ENCODE measurements at places on chromosomes 12 and 14.

- no peak for DNase-seq
Measured at GRCh38 chr12:5022025-5022424, 21.7 kb upstream of the KCNA5 start.

- DNase-seq, result no peak
Measured at GRCh38 chr12:33634544-33634943, 194.9 kb upstream of the SYT10 start.

GRCh38 chr12:24839268-24839791, 109.6 kb downstream of the BCAT1 start:
- DNase-seq, result no peak

GRCh38 chr14:92040431-92041051, 682 bp upstream of the TRIP11 start:
- DNase-seq, result peak; percentile 59

GRCh38 chr14:76194327-76194726, 42.6 kb downstream of the GPATCH2L start:
- no peak for DNase-seq

DNA sequence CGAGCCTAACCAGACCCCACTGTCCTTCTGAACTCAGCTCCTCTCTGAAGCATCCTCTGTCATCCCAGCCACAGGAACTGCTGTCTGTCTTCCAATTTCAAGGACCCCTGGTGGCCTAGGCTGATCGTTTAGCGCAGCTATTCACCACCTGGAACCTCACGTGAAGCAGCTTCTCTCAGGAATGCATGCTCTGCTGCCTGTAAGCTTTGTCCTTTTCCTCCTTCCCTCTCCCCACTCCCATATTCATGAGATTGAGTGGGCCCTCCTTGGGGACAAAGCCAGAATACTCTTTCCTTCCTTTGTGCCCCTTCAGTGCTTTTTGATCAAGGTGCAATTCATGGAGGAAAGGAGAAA, 17.2 kb downstream of the DPF3 start:
- no peak for DNase-seq

- DNase-seq, result no peak
Measured at GRCh38 chr14:68112442-68112841, 292.9 kb downstream of the RAD51B start.

DNA sequence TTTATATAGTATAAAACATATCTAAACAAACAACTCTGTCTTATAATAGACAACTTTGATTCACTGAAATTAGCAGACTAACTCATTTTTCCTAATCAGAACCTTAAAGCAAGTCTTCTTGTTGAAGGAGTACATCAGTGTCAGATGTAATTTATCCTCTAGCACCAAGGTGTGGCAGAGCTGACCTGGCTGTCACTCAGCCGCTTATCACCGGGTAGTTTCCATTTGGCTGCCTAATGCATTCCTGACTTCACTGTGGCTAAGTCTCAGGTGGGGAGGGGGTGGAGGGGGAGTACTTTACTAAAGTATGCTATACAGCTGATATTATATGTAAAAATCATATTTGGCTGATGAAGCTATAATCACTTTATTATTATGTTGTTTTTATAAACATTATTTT, 339.9 kb upstream of the RGS6 start:
- DNase-seq, result no peak

GRCh38 chr12:25364529-25365339, 114.0 kb upstream of the KRAS start:
- no peak for DNase-seq

DNA sequence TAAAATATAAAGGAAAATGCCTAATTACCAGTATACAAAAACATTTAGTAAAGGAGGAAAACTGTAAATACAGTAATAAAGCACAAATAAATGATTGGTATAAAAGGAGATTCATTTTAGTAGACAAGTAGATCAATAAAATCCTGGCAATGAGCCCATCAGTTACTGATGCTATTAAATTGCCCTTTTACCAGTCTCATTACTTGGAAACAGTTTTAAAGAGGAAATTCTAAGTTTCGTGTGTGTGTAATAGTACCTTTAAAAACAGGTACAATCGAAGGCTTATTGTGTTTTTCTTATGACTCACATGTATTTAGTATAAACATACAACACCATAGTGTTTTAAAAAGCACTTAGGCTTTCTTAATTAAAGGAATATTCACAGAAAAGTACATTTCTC, 46.4 kb upstream of the SYT10 start:
- DNase-seq, result no peak

DNA sequence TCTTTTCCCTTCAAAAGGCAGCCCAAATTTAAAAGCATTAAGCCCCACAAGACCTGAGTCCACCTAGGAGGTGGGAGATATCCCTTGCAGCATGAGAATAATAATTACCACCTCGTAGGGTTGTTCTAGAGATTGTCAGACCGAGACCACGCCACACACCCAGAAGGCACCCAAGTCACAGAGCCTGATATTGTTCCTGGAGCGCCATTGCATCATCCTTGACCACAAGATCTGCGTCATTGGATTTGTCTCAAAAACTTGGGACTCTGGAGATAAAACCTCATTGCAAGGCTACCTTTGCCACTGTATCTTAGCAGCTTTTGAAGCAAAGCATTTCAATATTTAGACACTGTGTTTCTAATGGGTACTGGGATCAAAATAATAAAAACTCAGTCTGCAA, 29.4 kb upstream of the PPP2R5C start:
- no peak for DNase-seq

GRCh38 chr12:79086541-79087296, 222.1 kb downstream of the SYT1 start:
- DNase-seq, result no peak

DNA sequence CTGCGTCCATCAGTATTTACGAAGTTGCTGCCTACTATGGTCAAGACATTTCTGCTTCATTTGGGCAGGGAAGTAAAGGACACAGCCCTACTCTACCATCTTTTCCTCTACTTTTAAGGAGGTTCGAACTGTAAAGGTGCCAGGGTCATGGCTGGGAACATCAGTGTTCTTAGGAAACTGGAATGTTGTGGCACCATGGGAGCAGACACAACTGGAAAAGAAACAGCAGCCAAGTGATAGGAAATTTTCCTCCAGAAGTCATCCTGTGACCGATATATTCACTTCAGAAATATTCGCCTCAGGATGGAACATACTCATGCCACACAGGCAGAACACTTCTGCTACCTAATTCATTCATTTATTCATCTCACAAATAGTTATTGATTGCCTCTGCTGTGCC, 104.4 kb downstream of the ETV6 start:
- DNase-seq, result no peak

GRCh38 chr14:77046721-77047120, 18.2 kb upstream of the IRF2BPL start:
- no peak for DNase-seq

GRCh38 chr12:11752403-11753149, 103.1 kb downstream of the ETV6 start:
- no peak for DNase-seq

- DNase-seq, result no peak
Measured at GRCh38 chr14:72771561-72771960, 122.3 kb downstream of the DPF3 start.

DNA sequence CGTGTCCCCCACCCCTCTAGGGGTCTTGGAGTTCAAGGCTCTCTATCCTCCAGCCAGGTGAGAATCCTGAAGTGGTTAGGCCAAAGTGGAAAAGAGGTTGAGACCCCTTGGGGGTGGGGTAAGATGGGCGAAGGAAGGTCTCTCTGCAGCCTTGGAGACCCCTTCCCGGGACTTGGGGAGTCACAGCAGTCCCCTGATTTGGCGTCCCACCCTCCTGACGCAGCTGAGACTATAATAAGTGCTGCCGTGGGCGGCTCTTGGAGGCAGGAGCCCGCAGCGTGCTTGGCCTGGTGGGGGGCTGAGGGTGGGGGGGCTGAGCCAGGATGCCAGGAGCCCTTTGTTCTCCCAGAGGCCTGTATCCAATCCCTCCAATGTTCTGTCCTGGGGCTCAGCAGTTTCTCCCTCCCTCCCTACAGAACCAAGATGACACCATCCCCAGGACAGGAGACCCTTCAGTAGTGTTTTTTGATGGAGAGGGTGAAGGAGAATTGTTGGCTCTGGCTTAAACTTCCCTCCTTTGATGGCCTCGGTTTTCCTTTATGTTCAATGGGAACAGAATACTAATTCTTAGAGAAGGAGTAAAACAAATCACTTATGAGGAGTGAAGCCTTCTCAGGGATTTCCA, 1.5 kb upstream of the AGAP2 start:
- DNase-seq, result no peak

GRCh38 chr12:9702255-9702654, 30.6 kb downstream of the CLECL1 start:
- no peak for DNase-seq

- DNase-seq, result no peak
Measured at GRCh38 chr12:88595697-88596096, 15.4 kb upstream of the KITLG start.

- DNase-seq, result no peak
Measured at GRCh38 chr12:20376984-20377383, 8.6 kb downstream of the PDE3A start.

GRCh38 chr14:33280646-33281045, 342.0 kb downstream of the NPAS3 start:
- no peak for DNase-seq

GRCh38 chr14:21058903-21059302, 1.3 kb downstream of the RNASE8 start:
- DNase-seq, result no peak

GRCh38 chr12:93287149-93287548, 90.6 kb upstream of the NUDT4 start:
- no peak for DNase-seq

- DNase-seq, result no peak
Measured at GRCh38 chr14:92323011-92323915, at the start of gene SLC24A4. Gene SLC24A4 (plus strand): TSS chr14:92323165. CDS start chr14:92323831, 666 bp downstream.

GRCh38 chr12:93713060-93713459, 35.9 kb downstream of the CRADD start:
- no peak for DNase-seq

- DNase-seq, result no peak
Measured at GRCh38 chr14:98819867-98820206, 452.2 kb downstream of the BCL11B start.

DNA sequence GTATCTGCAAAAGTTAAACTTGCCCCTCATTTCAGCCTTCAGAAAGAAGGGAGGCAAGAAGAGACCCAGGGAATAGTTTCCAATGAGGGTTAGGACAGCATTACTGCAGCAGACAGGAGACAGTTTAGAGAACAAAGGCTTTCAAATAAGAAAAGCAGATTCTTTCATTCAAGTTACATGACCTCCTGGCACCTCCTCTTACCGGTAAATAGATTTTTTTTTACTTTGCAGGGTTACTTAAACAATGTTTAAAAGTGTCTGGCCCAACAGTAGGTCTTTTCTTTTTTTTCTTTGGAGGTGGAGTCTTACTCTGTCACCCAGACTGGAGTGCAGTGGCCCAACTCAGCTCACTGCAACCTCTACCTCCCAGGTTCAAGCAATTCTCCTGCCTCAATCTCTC, 47.1 kb downstream of the SINHCAF start:
- DNase-seq, result no peak

- no peak for DNase-seq
Measured at GRCh38 chr12:88298014-88298682, 156.0 kb downstream of the TMTC3 start.

DNA sequence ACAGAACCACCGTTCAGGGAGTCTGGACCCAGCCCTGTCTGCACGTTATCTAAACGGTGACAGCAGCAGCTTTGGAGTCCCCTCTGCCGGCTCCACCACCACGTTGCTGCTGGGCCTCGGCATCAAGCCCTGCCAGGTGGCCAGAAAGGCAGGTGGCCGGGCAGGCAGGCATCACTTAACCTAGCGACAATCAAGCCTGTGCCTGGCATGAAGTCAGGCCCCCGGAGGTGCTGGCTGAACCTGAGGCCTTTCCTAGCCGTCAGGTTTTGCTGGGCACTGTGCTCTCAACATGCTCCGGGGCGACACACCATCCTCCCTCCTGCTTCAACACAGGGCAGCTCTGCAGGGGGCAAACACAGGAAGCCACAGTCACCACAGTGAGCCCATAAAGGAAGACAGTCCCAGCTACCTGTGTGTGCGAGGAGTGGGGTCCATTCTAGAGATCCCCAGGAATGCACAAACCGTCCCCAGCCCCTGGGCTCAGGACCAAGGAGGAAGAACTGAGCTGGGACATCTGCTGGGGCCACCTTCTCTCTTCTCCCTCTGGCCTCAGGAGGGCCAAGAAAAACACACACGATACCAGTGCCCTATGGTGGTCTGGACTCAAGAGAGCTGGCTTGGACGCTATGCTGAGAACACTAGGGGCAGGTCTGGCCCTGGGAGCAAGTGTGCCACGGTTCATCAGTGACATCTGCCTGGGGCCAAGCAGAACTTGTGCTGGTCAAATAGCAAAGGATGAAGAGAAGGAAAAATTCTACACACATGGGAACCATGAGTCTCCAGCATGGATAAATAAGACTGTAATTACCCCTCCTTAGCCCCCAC, 44.7 kb downstream of the CCDC88C start:
- DNase-seq, result peak; percentile 57

- DNase-seq, result peak; percentile 90
Measured at GRCh38 chr14:21038441-21039422, 3.4 kb upstream of the RNASE7 start.

GRCh38 chr14:26204728-26205479, 392.9 kb downstream of the NOVA1 start:
- DNase-seq, result no peak

DNA sequence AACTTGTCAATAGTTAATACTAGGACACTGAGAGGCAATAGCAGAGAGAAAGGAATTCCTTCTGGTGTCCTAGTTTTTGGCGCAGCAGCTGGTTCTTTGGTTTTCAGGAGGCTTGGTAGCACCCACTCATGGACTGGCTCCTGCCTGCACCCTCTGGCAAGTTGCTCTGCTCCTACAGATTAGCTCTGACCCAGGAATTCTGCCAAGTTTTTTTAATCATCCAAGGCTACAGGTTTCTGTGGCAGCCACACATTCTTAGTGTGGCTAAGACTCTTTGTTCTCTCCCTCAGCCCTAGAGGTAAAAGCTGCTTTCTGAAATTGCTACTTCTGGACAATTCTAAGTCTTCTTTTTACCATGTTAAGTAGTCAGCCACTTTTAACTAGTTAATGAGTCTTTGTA, 72.0 kb upstream of the FKBP4 start:
- DNase-seq, result no peak

- no peak for DNase-seq
Measured at GRCh38 chr12:125189015-125189414, 123.8 kb downstream of the AACS start.

DNA sequence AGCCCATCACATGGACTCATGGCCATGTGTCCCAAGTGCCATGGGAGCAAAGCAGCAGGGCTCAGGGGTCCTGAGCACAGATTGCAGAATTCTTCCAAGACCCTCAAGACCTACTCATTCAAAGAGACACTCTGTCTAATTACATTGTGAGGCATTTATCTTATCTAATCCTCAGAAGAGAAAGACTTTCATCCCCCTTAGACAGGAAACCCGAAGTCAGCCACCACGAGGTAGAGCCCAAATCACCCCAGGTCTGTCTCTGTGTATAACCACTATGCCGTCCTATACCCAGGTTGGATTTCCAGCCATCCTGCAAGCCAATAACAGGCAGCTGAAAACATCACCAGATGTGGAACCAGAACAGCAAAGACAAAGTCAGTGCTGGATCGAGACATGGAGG, 8.9 kb upstream of the BCL11B start:
- DNase-seq, result no peak
